ENCODE measurements at places on chromosomes 6 and 20. TPM values are rescaled to one million over a fixed set of nuclear protein-coding genes. Genes with fewer than 3 reads are reported as not detected.

DNA sequence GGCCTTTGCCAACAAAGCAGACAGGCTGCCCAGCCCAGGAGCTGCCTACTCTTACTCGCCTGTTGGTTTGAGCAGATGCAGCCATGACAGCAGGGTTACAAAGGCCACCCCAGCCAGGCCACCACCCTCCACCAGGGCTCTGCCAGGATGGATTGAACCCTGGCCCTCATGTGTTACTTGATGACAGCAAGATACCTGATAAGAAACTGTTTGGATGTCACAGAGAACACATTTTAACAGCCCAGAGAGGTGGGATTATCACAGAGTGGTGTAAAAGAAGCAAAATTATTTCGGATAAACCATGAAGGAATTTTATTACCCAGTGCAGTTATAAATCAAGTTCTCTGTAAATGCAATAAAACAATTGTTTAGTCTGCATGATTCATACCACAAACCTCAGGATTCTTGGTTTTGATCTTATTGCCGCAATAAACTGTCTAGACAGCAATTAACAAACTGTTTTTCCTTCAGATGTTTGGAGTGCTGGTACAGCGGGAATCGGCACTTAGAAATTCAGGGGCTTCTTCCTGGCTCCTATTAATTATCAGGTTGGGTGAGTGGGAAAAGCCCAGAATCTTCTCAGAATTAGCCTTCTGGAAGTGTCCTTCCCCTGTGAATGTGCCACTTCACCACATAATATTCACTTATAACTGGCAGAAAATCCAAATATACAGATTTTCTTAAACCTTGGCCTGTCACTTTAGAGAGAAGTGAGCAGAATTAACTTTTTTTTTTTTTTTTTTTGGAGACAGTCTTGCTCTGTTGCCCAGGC lies 58.0 kb upstream of the SALL4 start:
- DNase-seq, result no peak

DNA sequence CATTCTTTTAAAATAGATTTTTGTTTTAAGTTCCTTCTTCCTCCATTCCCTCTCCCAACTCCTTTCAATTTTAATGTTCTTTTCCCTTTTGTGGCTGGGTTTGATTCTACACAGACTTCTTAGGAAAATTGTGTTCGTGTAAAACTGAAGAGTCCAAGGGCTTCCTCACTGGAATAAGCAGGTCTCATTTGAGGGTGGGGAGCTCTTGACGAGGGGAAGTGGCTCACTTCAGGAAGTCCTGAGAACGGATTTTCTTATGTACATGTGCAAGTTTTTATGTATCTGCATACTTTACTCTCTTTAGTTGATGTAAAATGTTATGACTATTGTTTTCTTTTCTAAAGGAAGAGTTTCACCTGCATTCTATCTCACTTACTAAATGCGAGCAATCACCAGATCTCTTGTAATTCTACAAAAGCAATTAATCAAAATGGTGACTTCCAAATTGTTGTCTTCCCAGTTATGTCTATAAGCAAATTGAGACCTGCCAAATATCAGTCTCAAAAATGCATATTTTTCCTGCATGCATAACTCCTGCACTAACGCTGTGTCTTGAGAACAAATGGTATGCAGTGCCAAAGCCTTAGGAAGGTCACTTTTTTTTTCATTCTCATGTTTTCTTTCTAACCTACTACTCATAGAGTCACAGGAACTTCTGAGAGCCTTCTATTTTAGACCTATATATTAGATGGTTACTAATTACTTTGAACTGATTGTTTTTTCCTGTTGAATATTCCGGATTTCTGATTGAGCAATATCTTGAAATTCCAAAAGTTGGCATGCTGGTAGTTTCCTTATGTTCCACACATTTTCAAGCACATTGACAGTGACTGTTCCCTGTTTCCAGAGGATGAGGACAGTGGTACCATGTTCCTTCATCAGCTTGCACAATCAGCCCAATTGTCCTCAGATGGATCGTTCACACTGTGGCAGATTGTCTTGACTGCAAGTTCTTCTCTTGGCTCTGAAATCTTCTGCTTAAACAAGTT lies 251.9 kb upstream of the PRDM1 start:
- no peak for DNase-seq

GRCh38 chr6:47009583-47009982 lies 32.5 kb downstream of the ADGRF1 start:
- DNase-seq, result no peak

Gene FOXF2
- polyA plus RNA-seq, result not detected

Gene SEMG1
- not detected for polyA plus RNA-seq
